ENCODE measurements at places on chromosomes 1 and 21.

DNA sequence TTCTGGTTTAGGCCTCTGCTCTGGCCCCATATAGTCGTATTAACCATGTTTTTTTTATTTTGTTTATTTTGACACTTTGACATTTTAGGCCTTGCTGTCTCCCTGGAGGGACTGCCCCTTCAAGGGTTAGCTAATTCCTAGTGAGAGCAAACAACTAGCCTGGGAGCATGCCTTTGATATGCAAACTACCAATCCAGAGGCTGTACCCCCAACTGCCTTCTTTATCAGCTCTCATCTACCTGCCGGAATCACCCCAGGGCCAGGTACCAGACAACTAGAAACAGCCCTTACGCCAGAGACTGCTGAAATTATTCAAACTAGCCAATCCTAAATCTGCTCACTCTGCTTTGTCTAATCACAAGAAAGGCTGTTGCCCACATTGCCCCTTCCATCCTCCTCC, 13.0 kb upstream of the ST6GALNAC5 start:
- no peaks in the 10 kb centered on the region for H3K36me3 ChIP-seq
- no peak overlapping the region for H3K4me3 ChIP-seq
- H3K4me1 ChIP-seq: no peaks in the 10 kb centered on the region
- no peaks in the 10 kb centered on the region for H3K27me3 ChIP-seq
- H3K27ac ChIP-seq: no peak overlapping the region

DNA sequence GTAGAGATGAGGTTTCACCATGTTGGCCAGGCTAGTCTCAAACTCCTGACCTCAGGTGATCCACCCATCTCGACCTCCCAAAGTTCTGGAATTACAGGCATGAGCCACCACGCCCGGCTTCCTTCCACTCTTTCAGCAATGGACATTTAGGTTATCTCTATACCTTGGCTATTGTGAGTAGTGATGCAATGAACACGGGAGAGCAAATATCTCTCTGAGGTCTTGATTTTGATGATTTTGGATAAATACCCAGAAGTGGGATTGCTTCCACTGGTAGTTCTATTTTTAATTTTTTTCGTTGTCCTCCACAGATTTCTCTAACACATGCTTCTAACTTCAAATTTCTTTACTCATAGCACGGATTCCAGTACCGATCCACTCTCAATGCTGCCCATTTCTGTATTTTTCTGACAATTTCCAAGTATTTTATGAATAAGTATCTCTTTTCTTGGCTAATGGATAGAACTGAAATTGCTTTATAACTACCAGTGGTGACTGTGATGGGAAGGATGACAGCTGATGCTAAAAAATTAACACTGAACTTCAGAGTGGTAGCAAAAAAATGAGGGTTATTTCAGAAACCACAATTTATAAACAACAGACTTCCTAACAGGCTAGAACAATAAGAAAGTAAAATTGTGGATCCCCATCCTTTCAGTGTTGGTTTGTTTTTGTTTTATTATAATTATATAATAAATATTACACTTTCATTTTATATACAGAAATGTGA, 327.5 kb upstream of the RUNX1 start:
- H3K4me1 ChIP-seq: no peaks in the 10 kb centered on the region
- no peaks in the 10 kb centered on the region for H3K36me3 ChIP-seq
- H3K27me3 ChIP-seq: no peaks in the 10 kb centered on the region
- H3K27ac ChIP-seq: no peak overlapping the region
- H3K4me3 ChIP-seq: no peak overlapping the region
- no peak for DNase-seq

- H3K27ac ChIP-seq: no peak overlapping the region
- H3K4me3 ChIP-seq: no peak overlapping the region
- no peak for DNase-seq
Observed at GRCh38 chr1:162458236-162458635, 39.4 kb upstream of the UHMK1 start.

- H3K36me3 ChIP-seq: no peaks in the 10 kb centered on the region
- no peaks in the 10 kb centered on the region for H3K27me3 ChIP-seq
- no peak overlapping the region for H3K27ac ChIP-seq
- no peaks in the 10 kb centered on the region for H3K4me1 ChIP-seq
Observed at GRCh38 chr1:173057984-173058383, 7.2 kb upstream of the TNFSF18 start.

DNA sequence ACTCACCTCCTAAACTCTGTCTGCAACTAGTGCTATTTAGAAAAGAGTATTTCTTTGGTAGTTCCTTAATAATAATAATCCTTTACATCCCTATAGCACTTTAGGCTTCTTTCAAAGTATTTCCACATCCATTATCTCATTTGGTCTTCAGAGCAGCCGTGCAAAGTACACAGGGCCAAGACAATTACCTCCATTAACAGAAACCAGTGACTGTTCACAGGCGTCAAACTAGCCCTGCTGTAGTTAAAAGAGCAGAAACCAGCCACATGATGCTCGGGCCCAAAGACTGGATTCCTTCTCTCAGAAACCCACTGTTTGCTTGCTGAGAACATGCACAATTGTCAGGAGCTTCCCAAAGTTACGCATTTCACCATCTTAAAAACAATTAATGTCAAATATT, 396.0 kb upstream of the DAB1 start:
- H3K4me3 ChIP-seq: no peak overlapping the region
- no peaks in the 10 kb centered on the region for H3K4me1 ChIP-seq
- H3K27ac ChIP-seq: no peak overlapping the region

GRCh38 chr1:10734375-10734774, 62.1 kb downstream of the CASZ1 start:
- no peak overlapping the region for H3K27ac ChIP-seq
- H3K27me3 ChIP-seq: peaks cover 3% of the 10 kb centered on the region
- peaks cover 16% of the 10 kb centered on the region for H3K4me1 ChIP-seq
- no peak for DNase-seq

DNA sequence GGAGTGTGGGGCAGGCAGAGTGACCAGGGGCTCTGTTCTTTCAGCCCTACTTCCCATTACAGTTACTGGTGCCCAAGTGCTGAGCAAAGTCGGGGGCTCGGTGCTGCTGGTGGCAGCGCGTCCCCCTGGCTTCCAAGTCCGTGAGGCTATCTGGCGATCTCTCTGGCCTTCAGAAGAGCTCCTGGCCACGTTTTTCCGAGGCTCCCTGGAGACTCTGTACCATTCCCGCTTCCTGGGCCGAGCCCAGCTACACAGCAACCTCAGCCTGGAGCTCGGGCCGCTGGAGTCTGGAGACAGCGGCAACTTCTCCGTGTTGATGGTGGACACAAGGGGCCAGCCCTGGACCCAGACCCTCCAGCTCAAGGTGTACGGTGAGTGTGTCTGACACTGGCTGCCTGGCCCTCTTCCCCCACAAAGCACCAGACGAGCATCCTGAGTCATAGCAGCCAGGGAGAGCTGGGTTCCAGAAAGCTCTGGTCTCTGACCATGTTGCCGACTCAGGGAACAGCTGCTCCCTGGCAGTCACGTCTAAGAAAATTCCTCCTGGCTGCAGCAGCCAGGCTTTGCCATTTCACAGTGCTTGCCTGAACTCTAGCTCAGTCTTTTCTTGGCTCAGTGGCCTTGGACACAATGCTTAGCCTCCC, 3.3 kb downstream of the SLAMF8 start:
- H3K27ac ChIP-seq: no peak overlapping the region
- no peaks in the 10 kb centered on the region for H3K27me3 ChIP-seq
- H3K4me1 ChIP-seq: peaks cover 47% of the 10 kb centered on the region
- H3K4me3 ChIP-seq: no peak overlapping the region

DNA sequence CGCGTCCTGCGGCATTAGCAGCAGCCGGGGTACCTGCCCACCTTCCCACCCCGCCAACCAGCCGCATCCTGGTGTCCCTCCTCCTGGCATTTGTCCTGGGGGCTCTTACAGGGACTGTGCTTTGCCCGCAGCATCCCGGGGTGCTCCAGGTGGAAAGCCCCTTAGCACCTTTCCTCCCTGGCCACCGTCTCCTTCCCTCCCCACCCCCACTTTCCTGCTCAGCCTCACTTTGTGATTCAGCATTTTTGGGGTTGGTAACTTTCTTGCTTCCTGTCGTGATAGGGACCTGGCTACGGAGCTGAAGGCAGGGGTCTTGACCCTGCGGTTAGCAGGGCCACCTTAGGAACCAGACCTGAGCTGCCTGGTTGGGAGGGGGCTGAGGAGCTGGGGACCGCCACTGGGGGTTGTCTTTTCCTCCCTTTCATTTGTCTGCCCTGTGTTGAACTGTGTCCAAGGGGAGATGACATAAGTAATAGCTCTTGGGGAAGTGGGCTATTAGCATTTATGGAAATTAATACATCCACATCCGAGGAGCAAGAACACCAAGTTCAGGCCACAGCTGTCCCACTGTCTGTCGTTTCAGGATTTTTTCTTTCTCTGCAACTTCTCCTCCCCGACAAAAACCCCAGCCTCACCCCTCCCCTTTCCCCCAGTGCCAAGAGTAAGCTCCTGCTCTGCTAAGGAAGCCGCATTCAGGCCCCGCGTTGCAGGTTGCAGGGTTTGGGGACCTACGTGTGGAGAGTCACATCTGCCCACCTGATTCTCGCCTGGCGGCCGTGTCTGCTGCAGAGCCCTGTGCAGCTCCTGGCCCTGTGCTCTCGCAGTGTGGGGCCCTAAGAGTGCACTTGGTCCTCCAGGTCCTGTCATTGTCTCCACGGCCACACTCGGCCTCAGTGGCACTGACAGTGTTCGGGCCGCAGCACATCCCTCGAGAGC, 1.6 kb upstream of the NPHP4 start:
- peak overlapping the region; percentile 84 for H3K27ac ChIP-seq
- peak overlapping the region; percentile 96 for H3K4me3 ChIP-seq
- H3K27me3 ChIP-seq: no peaks in the 10 kb centered on the region
- peaks cover 24% of the 10 kb centered on the region for H3K36me3 ChIP-seq
